ENCODE measurements at places on chromosomes 4 and X.

DNA sequence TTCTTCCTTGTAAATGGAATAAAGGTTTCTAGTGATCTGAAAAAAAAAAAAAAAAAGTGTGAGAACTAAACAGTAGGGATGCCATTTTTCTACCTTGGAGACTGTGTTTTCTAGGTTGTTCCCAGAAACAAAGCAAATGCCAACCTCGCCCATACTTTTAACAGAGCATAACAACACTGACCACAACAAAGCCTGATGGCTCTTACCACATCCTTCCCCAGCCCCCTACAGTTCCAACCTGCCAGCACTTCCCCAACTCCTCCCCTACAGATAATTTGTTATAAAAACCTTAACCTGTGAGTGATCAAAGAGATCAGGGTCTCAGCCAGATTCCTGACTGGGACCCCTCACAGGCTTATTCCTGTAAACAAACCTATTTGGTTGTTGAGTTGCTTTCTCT lies 940.0 kb downstream of the SH3BGRL start:
- DNase-seq: no peak

GRCh38 chr4:173185847-173186510 lies 17.4 kb downstream of the GALNT7 start:
- DNase-seq: no peak

DNA sequence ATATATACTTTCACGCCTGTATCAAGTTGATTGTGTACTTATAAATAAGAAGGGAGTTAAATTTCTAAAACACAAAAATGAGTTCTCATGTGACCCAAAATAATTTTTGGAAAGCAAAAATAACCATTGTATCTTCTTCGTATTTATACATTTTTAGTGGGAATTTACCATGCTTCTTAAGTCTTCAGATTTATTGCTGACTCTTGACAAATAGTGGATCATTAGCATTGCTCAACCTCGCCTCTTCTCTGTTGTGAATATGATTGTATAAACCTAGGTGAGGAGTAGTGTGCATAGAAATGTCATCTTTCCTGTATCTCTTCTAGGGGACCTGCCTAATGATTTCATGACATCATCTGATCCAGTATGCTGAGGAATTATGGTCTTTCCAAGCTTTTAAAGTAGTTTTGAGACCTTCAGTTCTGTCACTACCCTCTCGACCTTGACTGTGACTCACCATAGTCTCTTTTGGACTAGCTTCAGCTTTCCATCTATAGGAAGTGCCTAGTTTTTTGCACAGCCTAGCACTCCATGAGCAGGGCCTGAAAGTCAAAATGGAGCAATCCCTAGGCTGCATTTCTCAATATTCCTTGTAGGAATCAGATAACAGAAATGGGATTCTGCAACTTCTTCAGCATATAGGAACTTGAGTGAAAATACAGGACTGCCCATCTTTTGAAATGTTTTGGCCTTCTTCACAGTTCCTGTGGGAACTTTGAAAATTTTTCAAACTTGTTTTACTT lies 157.6 kb downstream of the ARX start:
- DNase-seq: no peak

DNA sequence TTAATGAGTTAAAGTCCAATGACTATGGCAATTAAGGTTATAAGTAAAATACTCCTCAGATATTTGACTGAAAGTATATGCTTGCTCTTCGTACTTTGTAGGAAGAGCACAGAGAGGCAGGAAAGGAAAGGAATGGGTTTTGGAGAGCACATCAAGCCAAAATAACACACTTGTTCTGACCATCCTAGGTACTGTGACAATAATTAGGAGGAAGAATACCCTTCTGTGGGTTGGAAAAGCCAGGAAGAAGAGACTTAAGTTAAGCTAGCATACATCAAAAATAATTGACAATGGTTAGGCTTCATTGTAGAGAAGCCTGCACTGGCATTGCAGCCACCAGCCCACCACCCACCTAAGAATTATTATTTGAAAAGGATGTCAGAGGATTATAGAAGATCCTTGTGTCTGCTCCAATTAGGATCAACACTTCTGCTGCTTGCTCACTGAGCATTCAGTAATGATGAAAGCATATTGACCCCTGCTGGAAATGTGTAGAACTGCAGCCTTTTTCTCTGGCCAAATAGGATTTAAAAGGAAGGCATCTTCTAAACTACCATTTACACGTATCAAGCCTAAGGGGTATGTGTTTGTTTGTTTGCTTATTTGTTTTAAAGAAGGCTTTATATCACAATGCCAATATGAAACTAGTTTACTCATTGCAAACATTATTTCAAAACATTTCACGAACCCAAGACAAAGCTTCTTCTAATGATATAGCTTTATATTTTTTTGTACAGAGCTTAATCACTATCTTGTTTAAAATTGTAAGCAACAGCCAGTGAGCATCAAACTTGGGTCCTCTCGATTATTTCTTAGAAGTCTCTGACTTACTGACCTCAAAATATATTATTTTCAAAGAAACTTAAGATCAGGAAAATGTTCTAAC lies 286.2 kb upstream of the TET2 start:
- DNase-seq: peak; percentile 12

- no peak for DNase-seq
These were observed 96.7 kb upstream of the NKX1-1 start for GRCh38 chr4:1502976-1503375.

DNA sequence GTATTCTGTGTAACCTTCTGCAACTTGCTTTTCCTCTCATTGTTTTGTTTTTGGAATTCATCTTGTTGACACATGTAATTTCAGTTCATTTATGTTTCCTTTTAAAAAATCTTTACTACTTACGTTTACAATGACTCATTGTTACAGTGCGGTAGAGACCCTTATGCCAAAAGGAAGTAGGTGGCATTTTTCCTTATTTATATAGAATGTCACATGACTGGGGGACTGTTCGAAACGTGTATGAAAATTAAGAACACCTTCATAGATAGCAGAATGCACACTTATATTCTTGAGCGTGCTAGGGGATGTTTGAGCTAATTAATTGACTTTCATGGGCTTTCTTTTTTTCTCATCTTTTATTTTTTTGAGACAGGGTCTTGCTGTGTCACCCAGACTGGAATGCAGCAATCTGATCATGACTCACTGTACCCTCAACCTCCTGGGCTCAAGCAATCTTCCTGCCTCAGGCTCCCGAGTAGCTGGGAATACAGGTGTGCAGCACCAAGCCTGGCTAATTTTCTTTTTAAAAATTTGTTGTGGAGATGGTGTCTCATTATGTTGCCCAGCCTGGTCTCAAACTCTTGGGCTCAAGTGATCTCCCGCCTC lies 7.3 kb downstream of the REPS2 start:
- DNase-seq: no peak

- no peak for DNase-seq
These were observed 13.8 kb downstream of the SH3BP2 start for GRCh38 chr4:2806390-2807355.

DNA sequence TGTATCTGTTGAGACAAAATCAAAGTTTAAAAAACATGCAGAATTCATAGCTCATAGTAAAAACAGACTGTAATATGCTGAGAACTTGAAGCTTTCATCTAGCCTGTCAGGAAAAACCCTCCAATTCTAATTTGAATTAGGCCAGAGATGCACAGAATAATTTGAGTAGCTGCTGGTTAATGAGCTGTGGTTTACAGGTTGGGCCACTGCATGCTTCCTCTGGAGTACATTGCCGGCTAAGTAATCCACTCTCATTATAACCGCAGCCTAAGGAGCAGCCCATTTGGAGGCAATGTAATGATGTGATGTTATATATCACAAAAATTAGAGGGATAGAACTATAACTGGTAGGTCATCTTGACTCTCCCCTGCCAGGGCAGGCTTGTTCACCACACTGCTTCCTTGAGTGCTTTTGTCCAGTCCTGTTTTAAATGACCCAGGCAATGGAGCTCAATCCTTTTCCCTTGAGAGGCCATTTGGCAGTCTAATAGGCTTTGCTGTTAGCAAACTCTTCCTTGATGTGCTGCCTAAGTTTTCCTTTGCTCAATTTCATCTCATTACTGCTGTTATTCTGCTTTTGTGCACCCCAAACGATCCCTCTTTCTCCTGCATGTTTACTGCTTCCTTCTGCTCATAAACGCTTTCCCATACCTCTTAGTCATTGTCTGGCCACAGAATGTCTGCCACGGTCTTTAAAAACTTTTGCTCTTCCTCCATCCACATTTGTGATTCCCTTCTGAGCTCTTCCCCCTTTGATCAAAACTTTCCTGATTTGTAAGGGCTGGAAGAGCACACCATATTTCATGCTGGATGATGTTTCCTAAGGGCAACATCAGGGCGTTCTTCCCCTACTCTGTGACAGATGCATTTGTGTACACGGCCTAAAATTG lies 230.9 kb downstream of the C4orf33 start:
- no peak for DNase-seq

DNA sequence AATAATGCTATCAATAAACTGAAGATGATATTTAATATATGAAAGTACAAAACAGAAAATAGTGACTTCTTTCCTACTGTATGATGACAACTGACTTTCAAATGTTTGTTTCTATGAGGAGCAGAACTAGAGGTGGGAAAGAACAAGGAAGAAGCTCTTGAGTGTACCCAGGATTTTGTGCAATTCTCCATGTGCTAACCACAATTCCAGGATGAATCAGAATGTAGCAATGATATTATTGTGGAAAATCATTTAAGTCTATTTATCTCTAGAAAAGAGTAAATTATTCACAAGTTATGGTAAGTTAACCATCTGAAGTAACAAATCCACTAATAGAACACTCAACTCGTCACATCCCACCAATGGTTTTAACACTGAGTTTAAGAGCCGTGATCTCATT lies 324.1 kb upstream of the EMCN start:
- no peak for DNase-seq

- DNase-seq: peak; percentile 36
These were observed 41.1 kb upstream of the FAM9C start for GRCh38 chrX:13085526-13085925.

DNA sequence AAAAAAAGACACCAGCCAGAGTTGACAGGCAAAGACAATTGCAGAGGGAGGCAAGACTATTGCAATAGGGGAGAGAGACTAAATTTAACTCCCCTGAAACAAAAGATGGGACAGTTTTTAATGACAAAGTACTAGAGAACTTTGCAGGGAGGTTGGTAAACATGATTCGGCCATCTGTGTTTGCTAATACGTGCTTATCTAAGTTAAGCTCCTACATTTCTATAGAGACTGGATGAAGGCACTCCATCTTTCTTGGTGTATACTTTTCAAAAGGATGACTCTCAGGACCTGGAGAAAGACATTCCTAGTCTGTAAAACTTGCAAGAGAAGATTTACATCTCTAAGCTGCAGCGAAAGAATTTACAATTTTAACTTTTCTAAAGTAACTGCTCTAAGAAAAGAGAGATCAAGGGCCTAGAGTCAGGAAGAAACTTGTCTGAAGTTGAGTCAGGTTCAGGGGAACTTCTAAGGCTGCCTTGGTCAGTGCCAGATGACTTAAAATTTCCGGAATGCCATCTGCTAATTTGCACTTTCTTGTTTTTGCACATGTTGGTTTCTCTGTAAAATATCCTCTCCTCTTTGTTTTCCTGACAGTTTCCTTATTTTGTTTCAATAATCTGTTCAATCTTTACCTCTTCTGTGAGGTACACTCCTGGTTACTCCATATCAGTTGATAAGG lies 10.6 kb downstream of the ADAM29 start:
- no peak for DNase-seq

GRCh38 chr4:113684534-113685091 lies 76.9 kb downstream of the CAMK2D start:
- DNase-seq: peak; percentile 16

GRCh38 chr4:66653937-66654336 lies 891.4 kb downstream of the CENPC start:
- no peak for DNase-seq

DNA sequence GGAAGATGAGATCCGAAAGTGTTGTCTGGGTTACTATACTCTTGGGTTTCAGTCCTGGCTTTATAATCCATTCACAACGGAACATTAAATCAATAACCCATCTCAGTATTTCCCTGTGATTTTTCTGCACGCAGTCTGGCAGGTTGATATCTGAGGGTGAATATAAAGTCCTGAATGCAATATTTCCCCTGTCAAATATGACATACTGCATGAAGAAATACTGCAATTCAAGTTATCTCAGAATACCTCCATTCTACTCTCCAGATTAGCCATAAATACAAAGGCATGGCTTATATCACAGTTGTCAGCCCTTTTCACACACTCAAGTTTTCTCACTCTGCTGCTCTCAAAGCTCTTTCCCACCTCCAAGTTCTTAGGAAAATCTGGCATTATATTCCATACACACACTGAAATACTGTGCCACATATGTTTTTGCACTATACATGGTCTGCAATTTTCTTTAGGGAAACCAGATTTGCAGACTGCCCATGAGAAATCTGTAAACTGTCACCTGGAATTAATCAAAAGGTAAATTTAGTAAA lies 64.7 kb downstream of the WDFY3 start:
- no peak for DNase-seq

GRCh38 chr4:57131849-57132742 lies 21.9 kb upstream of the IGFBP7 start:
- no peak for DNase-seq

DNA sequence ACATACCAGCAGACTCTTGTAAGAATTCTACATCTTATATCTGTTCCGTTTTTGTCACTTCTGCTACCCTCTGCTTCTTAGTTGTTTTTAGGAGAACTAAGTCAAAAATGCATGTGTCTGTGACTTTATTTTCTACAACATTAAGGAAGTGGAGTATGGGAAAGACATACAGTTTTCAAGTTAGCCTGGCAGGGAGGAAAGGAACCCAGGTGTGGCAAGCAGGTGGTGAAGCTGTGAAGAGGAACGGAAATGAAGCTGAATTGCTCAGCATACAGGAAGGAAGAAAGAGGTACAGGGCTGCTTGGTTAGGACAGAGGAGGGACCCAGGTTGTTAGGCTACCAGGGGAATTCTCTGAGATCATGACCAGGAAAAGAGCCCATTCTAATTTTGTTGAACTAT lies 9.4 kb downstream of the GPRIN3 start:
- DNase-seq: peak; percentile 39

GRCh38 chr4:13137390-13137789 lies 346.8 kb downstream of the RAB28 start:
- no peak for DNase-seq

- DNase-seq: no peak
These were observed 64.2 kb downstream of the MAGEA10 start for GRCh38 chrX:152074163-152074562.

GRCh38 chr4:26365537-26366150 lies 44.8 kb downstream of the RBPJ start:
- no peak for DNase-seq

DNA sequence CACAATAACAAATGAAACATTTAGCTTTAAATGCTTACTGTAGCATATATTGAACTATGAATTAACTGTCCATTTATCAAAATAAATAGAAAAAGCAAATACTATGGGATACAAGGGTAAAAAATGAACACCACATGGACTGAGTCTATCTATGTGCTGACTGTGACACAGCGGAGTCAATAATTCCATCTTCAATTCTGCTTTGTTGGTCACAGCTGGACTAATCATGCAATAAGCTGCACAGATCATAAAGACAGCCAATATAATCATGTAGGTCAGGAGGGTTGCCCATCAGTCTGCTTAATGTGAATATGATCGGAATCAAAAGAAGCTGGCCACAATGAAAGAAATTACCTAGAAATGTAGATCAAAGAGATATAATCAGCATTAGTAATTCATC lies 95.7 kb upstream of the FAM47A start:
- DNase-seq: no peak

All from activated CD4-positive, alpha-beta T cell treated with anti-CD3 and anti-CD28 coated beads for 4 hours (primary cell).